ENCODE measurements at places on chromosomes 1 and 21.
A peak's percentile ranks its signal among the peaks of the same experiment; 100 is the strongest.

GRCh38 chr1:236495467-236496112 is 28.2 kb upstream of the LGALS8 start:
- no peak for DNase-seq

- no peak for DNase-seq
These were observed 215.3 kb upstream of the PTGFR start for GRCh38 chr1:78275456-78275855.

DNA sequence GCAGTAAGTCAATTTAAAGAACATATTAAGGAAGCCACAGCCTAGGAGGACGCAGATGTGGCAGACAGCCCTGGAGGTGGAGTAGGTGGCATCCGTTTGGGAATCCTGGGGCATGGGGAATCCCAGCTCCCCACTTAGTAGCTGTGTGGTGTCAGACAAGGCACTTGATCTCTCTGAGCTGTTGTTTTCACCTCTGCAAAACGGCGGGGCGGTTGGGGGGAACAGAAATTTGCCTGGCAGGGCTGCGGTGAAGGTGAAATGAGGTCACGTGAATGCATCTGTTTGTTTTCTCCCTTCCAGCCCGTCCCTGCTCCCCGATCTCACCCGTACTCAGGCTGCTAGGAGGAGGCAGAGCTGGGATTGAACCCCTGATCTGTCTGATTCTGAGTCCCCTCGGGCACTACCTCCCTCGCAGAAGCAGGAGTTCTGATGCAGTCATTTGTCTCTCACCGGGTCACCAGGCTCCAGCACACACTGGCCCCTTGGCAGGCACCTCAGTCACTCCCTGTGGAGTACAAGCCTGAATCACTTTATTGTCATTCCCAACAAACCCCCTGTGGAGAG is 2.2 kb upstream of the LAPTM5 start:
- no peak for DNase-seq

GRCh38 chr1:241615043-241615974 is 24.9 kb downstream of the CHML start:
- DNase-seq, result no peak

- no peak for DNase-seq
These were observed 10.5 kb upstream of the SPEN start for GRCh38 chr1:15836772-15837669.

DNA sequence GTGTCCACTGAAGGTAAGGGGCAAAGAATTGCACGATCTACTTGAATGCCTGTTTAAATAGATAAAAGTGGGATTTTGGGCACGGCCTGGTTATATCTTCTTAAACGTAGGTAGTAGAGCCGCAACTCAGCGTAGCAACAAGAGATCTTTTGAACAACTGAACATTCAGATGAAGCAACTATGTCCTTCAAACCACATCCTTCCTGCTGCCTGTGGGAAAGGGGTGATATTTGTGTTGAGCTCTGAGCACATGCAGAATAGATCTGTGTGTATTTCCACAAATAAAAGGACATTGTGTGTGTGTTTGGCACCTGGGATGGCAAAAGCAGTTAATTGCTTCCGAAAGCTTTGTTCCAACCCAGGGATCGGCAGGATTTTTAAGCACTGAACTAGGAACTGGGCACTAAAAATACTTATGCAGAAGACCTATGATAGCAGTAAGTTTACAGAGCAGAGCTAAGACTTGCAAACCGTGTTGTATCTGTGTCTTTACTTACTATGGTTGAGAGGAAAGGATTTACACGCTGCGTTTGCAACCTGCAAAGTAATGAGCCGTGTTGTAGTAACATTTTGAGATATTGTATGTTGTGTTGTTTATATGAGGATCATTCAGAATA is 333.4 kb downstream of the CHRM3 start:
- no peak for DNase-seq

DNA sequence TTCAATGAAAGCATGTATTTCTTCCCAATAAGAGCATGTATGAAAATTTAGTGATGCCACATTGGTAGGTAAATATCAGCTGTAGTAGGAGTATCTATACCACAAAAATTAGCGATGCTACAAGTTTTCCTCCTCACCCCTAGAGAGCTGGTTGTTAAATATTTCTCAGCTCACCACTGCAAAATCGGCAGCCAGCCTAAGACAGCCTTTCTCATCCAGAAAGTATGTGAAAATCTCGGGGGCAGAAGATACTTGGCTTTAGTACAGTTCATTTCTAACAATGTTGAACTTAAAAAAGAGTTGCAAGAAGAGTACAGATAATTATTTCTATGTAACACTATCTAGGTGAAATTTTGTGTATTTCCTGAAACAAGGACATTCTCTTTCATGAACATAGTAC is 235.4 kb downstream of the TPR start:
- DNase-seq, result peak; percentile 70

GRCh38 chr1:44217809-44218410 is 4.6 kb downstream of the DMAP1 start:
- peak; percentile 66 for DNase-seq

GRCh38 chr21:29777160-29777559 is 162.6 kb downstream of the GRIK1 start:
- DNase-seq, result no peak

All from brain microvascular endothelial cell (primary cell).